ENCODE measurements at places on chromosomes 3 and 15. TPM values are rescaled to one million over a fixed set of nuclear protein-coding genes. Genes with fewer than 3 reads are reported as not detected.

ITGB5 gene
- total RNA-seq, result 125 TPM

TGM4 gene
- total RNA-seq, result 0.09 TPM

ILDR1 gene
- total RNA-seq, result not detected

ALDH1A2 gene
- total RNA-seq, result 1.7 TPM

FRMD5 gene
- 2.6 TPM for total RNA-seq

CPLX3 gene
- 0.17 TPM for total RNA-seq

STX19 gene
- total RNA-seq, result not detected

COL6A5 gene
- total RNA-seq, result 0.32 TPM

CPN2 gene
- not detected for total RNA-seq

GREM1 gene
- total RNA-seq, result 1.5 TPM

PRSS50 gene
- not detected for total RNA-seq

GOLGA8R gene
- total RNA-seq, result 0.90 TPM

TUSC7 gene
- not detected for total RNA-seq

RAB6B gene
- total RNA-seq, result 0.86 TPM

P2RY1 gene
- 14.0 TPM for total RNA-seq

EPHA6 gene
- total RNA-seq, result not detected

ARPP21 gene
- not detected for total RNA-seq

UBE2E1 gene
- 152 TPM for total RNA-seq

GRCh38 chr3:131535596-131535995 lies 32.8 kb upstream of the MRPL3 start:
- peak; percentile 12 for DNase-seq

DNA sequence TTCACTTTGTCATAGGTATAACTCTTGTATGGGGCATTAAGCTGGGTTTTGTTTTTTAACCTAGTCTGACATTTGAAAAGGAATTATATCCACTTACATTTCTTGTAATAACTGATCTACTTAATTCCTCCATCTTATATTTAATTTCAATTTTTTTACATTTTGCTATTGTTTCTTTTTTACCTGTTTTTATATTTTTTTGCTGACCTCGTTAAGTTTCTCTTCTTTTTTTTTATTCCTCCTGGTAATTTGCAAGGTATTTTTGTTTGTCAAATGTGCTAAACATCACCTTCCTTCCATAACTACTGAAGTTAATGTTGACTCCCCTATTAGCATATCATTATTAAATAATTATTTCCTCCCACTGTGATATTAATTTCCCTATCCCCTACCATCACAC lies 87.7 kb upstream of the NR2F2 start:
- DNase-seq, result no peak

DNA sequence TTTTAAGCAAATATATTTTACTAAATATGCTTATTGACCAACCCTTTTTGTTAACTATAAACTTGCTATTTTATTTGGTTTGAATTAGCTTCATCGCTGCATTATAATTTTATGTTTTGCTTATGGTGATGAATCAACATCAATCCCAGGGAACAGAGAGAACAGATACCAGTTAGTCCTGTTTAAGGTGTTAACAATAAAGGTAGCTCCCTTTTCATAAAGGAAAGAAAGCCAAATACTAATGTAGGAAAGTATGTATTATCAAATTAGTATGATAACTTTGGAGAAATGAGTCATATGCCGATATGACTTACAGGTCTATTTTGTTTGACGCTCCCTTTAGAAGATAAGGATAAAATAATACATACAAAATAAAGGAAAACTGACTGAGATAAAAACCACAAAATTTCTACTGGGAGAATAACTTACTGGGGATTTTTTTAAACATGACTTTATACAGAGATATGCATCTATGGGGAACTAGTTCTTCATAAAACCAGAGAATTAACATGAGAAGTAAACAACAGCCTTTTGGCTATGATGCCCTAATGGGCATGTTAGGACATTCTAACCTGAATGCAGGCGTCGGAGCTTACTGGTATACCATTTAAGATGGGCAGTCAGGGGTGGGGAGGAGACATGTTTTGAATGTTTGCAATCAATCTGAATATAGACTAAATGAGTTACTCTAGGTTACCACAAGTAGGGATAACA lies 4.5 kb downstream of the OR5K2 start:
- DNase-seq, result no peak

DNA sequence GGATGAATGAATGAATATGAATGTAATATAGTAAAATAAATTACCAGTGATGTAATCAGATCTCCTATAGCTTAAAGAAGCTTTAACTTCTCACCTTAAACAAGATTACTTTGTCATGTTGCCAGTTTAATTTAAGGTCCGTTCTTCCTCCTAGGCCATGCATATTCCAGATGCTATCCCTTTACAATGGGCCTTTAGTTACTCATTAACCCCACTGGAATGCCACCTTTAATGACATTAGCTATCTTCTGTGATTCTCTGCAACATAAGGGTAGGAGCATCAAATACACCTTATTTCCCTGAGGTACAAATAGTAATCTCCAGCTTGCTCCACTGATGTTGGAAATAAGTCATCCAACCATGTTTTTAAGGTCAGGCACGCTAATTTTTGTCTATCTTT lies 63.0 kb upstream of the TIMP4 start:
- DNase-seq, result no peak

- DNase-seq, result no peak
Observed at GRCh38 chr3:117922039-117922438, 1112.6 kb downstream of the IGSF11 start.

DNA sequence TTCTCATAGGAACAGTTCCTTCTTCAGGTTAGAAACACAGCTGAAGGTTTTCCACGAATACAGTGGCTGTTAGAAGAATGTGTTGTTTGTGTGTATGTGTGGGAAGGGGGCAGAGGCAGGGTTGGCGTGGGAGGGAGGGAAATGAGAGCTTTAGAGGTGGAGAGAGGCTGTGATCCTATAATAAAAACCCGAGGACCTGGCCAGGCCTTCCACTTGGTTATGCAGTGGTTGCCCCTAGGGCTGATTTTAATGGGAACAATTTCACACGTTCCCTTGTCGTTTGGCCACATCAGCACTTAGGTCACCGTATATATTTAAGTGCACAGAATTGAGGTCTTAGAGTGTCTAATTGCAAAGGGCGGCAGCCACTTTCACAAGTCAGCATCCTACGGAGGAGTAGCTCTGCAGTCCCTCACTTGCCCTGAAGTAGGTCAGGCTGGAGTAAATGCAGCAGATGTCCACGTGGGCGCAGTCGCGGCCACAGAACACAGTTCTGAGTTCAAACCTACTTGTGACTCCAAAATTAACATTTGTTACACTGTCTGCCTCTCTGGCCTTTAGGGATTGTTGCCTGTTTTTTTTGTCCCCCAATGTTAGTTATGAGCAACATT lies 85.6 kb downstream of the PDCD6IP start:
- DNase-seq, result peak; percentile 52

- no peak for DNase-seq
Observed at GRCh38 chr15:66783314-66783713, 81.3 kb downstream of the SMAD6 start.

DNA sequence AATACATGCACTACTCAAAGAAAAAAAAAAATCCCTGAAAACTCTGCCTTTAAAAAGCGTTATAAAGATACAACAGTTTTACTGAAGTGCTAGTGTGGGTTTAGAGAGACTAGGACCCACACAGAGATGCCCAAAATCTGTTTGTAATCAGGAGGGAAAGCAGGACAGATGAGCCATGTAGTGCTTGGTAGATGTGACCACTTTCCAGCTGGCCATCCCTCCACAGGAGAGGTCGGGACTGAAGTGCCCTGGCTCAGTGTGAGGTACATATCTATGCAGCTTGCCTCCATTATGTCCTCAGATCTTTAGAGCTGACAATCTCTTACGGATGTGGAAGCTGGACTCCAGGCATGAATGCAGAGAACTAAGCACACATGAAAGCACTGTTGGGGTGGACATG lies 57.5 kb upstream of the NANOGP8 start:
- DNase-seq, result no peak

DNA sequence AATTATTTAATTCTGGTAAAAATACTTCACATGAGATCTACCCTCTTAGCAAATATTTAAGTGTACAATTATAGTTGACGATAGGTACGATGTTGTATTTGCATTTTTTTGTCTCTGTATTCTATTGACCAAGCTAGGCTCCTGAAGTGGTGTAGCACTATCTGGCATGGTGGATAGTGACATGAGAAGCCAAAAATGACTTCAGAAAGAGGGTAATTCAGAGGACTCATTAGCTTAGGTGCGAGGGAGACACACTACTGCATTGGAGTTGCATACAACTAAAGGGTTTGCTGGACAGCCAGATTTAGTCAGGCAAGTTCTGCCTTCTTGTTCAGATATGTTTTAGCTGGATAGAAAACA lies 50.6 kb downstream of the KBTBD8 start:
- no peak for DNase-seq

GRCh38 chr15:69951256-69951897 lies 146.3 kb downstream of the TLE3 start:
- no peak for DNase-seq

- peak; percentile 13 for DNase-seq
Observed at GRCh38 chr3:107241217-107241616, 136.0 kb upstream of the CCDC54 start.

- DNase-seq, result no peak
Observed at GRCh38 chr15:71893691-71894090, 83.3 kb downstream of the NR2E3 start.

- no peak for DNase-seq
Observed at GRCh38 chr15:92449476-92449875, 55.8 kb downstream of the ST8SIA2 start.

DNA sequence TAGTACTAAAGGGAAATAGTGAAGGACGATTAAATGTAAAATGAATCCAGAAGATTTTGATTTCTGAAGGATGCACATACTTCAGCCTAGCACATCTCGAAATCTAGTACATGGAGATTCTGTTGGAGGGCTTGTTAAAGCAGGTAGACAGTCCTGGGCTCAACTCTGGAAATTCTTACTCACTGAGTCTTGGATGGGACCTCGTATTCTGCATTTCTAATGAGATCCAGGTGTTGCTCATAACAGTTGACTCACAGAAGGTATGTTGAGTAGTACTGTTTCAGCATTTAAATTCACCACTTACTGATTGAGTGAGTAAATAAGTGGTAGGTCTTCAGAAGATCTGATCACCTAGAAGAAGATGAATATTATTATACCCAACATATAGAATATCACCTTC lies 623.4 kb upstream of the SGO1 start:
- no peak for DNase-seq

DNA sequence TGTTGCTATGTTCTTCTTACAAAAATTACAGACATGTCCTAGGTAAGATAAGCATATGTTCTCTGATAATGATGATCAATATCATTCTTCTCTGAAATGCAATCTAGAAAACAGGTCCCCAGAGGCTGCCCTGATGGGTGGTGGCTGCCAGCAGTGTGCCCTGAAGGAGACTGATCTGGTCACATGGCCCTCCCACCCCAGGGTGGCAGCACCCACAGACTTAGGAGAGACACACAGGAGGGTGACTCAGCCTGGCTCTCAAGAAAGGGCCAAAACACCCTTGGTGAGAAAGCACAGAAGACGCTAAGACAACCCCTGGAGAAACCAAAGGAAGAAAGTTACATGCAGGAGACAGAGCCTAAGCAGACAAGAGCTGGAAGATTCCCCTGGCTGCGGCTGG lies 203.7 kb downstream of the TJP1 start:
- no peak for DNase-seq

DNA sequence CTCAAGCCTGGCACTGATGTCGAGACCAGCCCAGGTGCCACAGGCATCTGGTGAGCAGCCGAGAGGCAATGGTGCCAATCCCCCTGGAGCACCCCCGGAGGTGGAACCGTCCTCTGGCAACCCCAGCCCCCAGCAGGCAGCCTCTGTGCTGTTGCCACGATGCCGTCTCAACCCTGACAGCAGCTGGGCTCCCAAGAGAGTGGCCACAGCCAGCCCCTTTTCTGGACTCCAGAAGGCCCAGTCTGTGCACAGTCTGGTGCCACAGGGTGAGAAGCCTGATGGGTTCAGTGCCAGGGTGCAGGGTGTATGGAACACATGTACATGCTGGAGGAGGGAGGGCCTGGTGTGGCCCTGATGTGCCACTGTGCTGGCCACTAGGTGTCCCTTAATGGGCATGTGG lies 4.9 kb upstream of the JMJD7 start:
- no peak for DNase-seq

DNA sequence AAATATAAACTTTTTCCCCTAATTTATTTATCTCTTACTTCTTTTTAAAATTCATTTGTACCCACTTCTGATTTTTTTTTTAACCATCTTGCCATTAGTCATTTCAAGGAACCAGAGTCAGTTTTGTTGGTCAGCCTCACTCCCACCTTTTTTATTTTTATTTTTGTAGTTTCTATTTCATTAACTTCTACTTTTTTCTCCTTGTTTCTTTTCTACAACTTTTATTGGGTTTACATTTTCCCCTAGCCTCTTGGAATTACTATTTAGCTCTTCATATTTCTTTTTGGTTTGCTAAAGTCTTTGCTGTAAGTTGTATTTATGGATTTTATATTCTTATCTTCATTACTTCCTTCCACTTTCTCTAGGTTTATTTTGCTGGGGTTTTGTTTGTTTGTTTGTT lies 13.7 kb upstream of the VEPH1 start:
- DNase-seq, result no peak

GRCh38 chr3:120855665-120856437 lies 52.2 kb upstream of the STXBP5L start:
- DNase-seq, result peak; percentile 4

- no peak for DNase-seq
Observed at GRCh38 chr3:100540791-100541334, 48.4 kb downstream of the TMEM45A start.

DNA sequence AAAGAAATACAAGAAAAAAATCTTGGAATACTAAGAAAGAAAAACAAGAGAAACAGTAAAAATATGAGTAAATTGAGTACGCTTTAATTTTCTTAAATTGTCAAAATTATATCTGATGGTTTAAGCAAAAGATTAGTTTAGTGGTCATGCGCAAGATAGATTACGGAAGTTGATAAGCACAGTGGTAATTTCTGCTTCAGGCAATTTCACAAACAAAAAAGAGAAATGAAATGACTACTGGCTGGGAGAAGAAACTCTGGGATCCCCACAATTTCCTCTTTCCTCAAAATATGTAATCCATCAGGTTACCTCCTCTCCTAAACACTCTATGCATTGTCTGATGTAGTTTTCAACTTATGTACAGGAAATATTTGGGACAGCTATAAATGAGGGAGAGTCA lies 9.0 kb downstream of the MYD88 start:
- no peak for DNase-seq

GRCh38 chr15:97817276-97817890 lies 143.1 kb upstream of the ARRDC4 start:
- DNase-seq, result no peak

GRCh38 chr15:63915873-63916771 lies 82.4 kb upstream of the HERC1 start:
- no peak for DNase-seq

- no peak for DNase-seq
Observed at GRCh38 chr15:39627451-39628143, 46.7 kb downstream of the THBS1 start.

DNA sequence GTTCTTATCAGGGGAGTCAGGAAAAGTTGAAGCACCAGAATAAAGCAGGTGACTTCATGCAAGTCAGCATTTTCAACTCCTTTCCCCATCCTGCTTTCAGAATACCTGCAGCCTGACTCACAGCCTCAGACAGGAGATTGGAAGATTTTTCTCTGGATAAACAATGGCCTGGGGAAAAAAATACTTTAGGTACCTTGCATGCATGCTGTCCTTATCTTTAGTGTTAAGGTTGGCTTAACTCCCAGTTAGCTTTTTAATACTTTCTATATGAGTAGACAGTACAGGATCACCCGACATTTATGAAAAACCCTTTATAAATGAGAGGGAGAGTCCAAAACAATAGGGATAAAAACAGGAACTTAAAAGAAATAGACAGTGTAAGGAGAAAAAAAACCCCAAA lies 53.6 kb downstream of the PAK2 start:
- DNase-seq, result no peak

- no peak for DNase-seq
Observed at GRCh38 chr3:58799271-58799670, 132.7 kb upstream of the FAM3D start.
